Fibroblast of the aortic adventitia (primary cell): ENCODE measurements at places on chromosomes 13 and 19.

DNA sequence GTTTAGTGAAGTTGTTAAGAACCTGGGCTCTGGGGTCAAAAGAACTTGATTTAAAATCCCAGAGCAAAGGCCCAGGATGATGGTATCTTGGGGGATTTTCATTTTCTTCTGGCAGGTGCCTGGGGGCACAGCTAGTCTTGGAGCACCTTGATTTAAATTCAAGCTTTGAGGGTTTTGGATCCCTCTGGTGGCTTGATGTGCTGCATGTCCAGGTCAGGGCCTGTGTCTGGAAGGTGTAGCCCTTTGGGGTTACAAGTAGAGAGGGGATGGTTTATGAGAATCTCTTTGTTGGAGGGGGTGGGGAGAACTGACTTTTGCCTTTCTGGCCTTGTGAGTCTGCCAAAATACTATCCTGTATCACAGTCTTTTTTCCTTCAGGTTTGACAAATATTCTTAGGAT lies 55.8 kb downstream of the AKAP11 start:
- DNase-seq, result no peak

GRCh38 chr13:41117869-41118268 lies 14.7 kb downstream of the KBTBD6 start:
- DNase-seq, result no peak

GRCh38 chr19:37466277-37466797 lies 907 bp downstream of the ZNF569 start:
- DNase-seq, result no peak

DNA sequence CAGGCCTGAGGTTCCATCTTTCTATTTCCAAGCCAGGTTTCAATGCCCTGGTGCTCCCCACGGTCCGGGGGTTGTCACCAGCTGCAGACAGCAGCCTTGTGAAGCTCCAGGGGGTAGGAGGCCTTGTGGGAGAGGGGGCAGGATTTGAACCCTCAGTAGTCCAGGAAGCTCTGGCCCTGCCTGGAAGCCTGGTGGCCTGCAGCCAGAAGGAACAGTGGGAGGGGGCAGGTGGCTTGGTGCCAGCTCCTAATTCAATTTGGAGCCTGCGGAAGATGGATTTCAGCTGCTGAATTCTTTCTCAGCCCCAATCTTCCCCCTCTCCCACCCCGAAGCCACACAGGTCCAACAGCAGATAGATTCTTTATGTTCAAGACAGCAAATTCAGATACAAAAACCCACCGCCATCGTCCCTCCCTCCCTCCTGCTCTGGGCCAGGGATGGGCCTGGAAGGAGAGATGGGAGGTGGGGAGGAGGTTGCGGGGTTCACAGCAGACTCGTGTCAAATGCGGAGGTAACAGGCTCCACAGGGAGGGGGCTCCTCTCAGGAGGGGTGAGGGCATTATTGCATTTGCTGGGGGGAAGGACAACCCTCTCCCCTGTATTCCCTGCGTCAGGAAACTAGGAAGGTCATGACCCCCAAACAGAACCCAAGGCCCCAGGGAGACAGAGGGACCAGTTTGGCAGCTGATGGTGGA lies 2.4 kb upstream of the PTGER1 start:
- DNase-seq, result peak; percentile 40

- peak; percentile 8 for DNase-seq
Measured at GRCh38 chr19:55703790-55704215, 28.8 kb downstream of the EPN1 start.

- DNase-seq, result peak; percentile 91
Measured at GRCh38 chr13:98083507-98083906, 59.4 kb upstream of the FARP1 start.

- DNase-seq, result peak; percentile 34
Measured at GRCh38 chr19:49718511-49718910, 27.6 kb downstream of the CPT1C start.

GRCh38 chr13:23945612-23946011 lies 48.3 kb upstream of the C1QTNF9B start:
- no peak for DNase-seq

DNA sequence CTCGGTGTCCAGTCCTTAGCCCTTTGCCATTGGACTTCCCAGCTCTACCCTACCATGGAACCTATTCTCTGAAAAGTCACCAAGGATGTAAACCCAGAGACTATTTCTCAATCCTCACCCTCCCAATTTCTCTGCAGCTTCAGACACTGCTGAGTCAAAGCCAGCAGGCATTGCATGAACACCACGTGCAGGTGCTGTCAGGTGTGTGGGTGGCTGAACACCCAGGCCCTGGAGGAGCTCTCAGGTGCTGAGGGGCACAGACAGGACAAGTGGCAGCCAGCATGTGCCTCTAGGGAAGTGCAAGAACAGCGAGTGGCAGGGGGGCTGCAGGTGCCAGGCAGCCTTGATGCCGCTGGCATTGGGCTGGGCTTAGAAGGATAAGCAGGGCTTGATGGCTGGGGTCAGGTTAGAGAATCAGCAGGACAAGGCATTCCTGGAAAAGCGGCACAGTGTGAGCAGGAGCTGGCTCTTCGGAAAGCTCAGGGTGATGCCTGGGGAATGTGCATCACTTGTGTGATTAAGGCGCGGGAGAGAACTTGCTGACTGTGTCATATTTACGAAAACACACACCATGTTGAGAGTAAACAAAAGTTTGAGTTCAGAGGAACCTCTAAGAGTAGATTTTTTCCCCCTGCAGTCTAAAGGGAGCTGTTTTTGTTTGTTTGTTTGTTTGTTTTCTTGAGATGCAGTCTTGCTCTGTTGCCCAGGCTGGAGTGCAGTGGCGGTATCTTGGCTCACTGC lies 83.8 kb downstream of the LNX2 start:
- DNase-seq, result no peak

- DNase-seq, result no peak
Measured at GRCh38 chr13:110463871-110464510, 97.5 kb downstream of the RAB20 start.
